B cell (primary cell): ENCODE measurements at places on chromosomes 11 and 22. TPM values are rescaled to one million over a fixed set of nuclear protein-coding genes. Genes with fewer than 3 reads are reported as not detected.

DNA sequence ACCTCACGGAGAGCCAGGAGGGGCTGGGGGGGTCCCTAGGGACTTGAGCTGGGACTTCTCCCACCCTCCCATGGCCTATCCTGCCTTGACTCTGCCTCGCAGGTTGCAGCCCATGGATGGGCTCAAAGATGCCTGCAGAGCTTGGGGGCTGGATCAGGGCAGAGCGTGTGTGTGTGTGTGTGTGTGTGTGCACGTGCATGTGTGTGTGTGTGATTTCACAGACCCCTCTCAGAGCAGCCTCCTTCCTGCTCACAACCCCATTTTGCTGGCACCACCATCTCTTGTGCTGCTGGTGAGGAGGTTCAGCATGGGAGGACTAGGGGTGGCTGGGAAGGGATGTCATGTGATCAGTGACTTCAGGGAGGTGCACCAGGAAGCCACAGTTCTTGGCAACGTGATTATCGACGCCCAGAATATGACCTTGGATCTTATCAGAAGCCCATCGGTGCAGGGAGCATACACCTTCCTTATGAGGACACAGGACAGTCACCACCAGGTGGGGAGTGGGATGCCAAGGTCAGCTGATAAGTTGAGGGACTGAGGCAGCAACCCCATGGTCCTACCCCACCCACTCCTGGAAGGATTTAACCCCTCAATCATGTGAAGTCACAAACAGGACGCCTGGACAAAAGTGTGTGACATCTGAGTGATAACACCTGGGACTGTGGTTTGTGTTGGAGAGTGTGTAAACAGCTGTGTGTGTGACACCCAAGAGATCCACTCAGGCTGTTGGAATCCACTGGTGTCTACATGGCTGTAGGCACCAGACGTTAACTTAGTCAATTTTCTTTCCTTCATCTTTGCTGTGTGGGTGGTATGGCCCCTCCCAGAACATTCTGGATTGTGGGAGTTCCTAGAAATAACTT, 1.8 kb upstream of the NAALADL1 start:
- no peaks in the 10 kb centered on the region for H3K27me3 ChIP-seq
- H3K4me1 ChIP-seq = no peaks in the 10 kb centered on the region
- no peak overlapping the region for H3K27ac ChIP-seq
- no peaks in the 10 kb centered on the region for H3K36me3 ChIP-seq
- no peak for DNase-seq

The MS4A2 gene
- not detected in 2 replicates for total RNA-seq

DNA sequence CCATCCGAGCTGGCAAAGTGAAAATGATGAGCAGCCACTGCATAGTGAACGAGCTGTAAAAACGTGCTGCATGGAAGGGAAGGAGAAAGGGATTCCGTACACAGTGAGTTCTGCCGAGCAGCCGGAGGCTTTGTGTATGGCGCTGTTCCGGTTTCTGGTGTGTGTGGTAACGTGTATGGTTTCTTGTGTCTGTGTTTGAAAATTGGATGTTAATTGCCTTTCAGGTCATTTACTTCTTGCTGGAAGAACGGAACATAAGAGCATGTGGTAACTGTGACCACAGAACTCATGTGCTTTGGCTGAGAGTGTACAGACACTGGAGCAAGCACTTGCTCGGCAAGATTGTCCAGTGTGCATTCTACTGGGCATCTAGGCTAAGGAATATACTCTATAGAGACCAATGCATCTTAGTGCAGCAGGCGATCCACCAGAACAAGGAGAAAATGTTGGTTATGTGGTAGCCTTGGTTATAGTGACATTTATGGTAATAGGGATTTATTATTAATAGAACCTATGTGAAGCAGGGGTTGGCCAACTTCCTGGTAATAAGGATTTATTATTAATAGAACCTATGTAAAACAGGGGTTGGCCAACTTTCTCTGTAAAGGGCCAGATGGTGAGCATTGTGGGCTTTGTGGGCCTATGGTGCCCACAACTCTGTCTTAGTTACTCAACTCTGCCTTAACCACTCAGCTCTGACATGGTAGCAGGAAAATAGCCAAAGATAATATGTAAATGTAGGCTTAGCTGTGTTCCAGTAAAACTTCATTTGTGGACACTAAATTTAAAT, 49.2 kb downstream of the GRAMD1B start:
- no peaks in the 10 kb centered on the region for H3K36me3 ChIP-seq
- H3K27ac ChIP-seq = no peak overlapping the region
- peak; percentile 33 for DNase-seq
- H3K4me1 ChIP-seq = peaks cover 30% of the 10 kb centered on the region
- H3K4me3 ChIP-seq = no peak overlapping the region
- no peaks in the 10 kb centered on the region for H3K27me3 ChIP-seq

The TOMT gene
- not detected in 2 replicates for total RNA-seq

DNA sequence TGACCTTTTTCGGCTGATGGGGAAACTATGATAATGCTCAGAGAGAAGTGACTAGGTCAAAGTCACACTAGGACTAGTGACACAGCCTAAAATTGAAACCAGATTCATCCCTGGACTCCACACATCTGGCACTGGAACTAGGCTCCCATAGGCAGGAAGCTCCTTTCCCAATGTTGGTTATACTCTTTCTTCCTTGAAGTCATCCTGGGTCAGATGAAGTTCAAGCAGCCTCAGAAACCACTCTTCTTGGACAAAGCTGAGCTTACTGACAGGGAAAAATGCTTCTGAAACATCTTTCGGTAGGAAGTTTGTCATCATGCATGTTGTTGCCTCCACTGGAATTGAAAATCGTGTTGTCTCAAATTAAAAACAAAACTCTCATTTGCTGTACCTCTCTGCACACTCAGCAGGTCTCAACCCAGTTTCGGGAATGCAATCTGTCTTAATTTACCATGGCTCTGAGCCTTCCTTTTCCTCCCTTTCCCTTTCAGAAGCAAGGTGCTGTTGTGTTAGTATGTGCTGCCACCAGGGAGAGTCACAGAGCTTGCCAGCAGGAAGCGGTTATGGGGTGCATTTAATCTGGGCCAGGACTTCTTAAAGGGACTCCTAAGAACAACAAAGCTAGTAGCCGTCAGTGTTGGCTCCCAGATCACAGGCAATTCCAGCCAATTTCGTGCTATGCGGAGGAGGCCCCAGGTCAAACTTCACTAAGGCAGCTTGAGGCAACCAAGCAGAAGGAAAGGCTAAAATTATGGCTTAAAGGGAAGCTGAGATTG, 384.8 kb downstream of the TENM4 start:
- DNase-seq = no peak
- no peaks in the 10 kb centered on the region for H3K4me1 ChIP-seq
- no peak overlapping the region for H3K4me3 ChIP-seq
- no peaks in the 10 kb centered on the region for H3K36me3 ChIP-seq
- H3K27me3 ChIP-seq = no peaks in the 10 kb centered on the region

- no peak for DNase-seq
- no peak overlapping the region for H3K4me3 ChIP-seq
- H3K4me1 ChIP-seq = no peaks in the 10 kb centered on the region
Measured at GRCh38 chr11:113222241-113222640, 92.1 kb upstream of the TTC12 start.
